Thyroid gland (tissue), 4 donors: ENCODE measurements at places on chromosomes 3 and 15. TPM values are rescaled to one million over a fixed set of nuclear protein-coding genes. Genes with fewer than 3 reads are reported as not detected.
A peak's percentile ranks its signal among the peaks of the same experiment; 100 is the strongest.

Gene KNG1
- total RNA-seq = not detected

Gene GXYLT2
- 19.4 TPM for total RNA-seq

Gene TMEM45A
- total RNA-seq = 11.7 TPM

Gene PLXND1
- 50.7 TPM for total RNA-seq

Gene SEMA3B
- total RNA-seq = 27.4 TPM

Gene TRAK1
- 46.1 TPM for total RNA-seq

Gene GABRR3
- not detected for total RNA-seq

- H3K4me1 ChIP-seq = no peaks in the 10 kb centered on the region
- H3K27ac ChIP-seq = no peak overlapping the region
- no peaks in the 10 kb centered on the region for H3K36me3 ChIP-seq
- no peaks in the 10 kb centered on the region for H3K27me3 ChIP-seq
- DNase-seq = no peak
Observed at GRCh38 chr15:93200081-93200836, 111.2 kb upstream of the RGMA start.

GRCh38 chr15:77688693-77689092, 56.0 kb upstream of the LINGO1 start:
- H3K4me3 ChIP-seq = no peak overlapping the region
- H3K36me3 ChIP-seq = no peaks in the 10 kb centered on the region
- no peak for DNase-seq
- H3K27ac ChIP-seq = no peak overlapping the region

DNA sequence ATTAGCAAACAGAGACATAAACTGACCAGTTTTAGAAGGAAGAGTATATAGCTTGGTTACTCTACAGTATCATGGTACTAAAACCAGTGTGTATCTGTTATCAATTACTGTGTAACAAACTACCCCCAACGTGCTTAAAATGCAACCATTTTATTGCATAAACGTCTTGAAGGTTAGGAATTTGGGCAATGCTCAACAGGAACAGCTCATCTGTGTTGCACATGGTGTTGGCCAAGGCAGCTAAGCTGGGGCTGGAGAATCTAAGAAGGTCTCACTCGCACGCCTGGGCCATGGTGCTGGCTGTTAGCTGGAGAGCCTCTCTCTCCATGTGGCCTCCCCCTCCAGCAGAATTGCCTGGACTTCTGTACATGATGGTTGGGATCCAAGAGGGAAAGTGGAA, 81.2 kb upstream of the THBS1 start:
- H3K27ac ChIP-seq = no peak overlapping the region
- H3K27me3 ChIP-seq = no peaks in the 10 kb centered on the region
- H3K4me3 ChIP-seq = no peak overlapping the region
- H3K36me3 ChIP-seq = no peaks in the 10 kb centered on the region
- DNase-seq = no peak

- peak; percentile 56 for DNase-seq
- H3K4me1 ChIP-seq = no peaks in the 10 kb centered on the region
- no peaks in the 10 kb centered on the region for H3K27me3 ChIP-seq
- H3K27ac ChIP-seq = no peak overlapping the region
Observed at GRCh38 chr3:140917772-140918171, 23.9 kb upstream of the SLC25A36 start.
